A549 treated with AZD2906 at 1 μM for 4 hours (cell line): ENCODE measurements at places on chromosomes 1 and 21. TPM values are rescaled to one million over a fixed set of nuclear protein-coding genes. Genes with fewer than 3 reads are reported as not detected.

The CCDC185 gene
- total RNA-seq: 0.03 to 0.05 TPM (median 0.03 TPM) in 3 of 5 replicates, not detected in the others

The PDPN gene
- total RNA-seq: 0.10 TPM in 1 of 5 replicates, not detected in the others

The ACTL8 gene
- 1.4 to 1.8 TPM (median 1.7 TPM) in 5 replicates for total RNA-seq

The S100A2 gene
- 18.7 to 33.7 TPM (median 27.4 TPM) in 5 replicates for total RNA-seq

The NBPF10 gene
- 0.92 to 1.3 TPM (median 1.2 TPM) in 5 replicates for total RNA-seq

The DISP1 gene
- total RNA-seq: 1.5 to 2.0 TPM (median 1.8 TPM) in 5 replicates

The ADGRL4 gene
- total RNA-seq: not detected in 5 replicates

The PPFIA4 gene
- total RNA-seq: 0.27 to 1.1 TPM (median 0.31 TPM) in 5 replicates

The KRTAP10-8 gene
- total RNA-seq: not detected in 5 replicates

The PADI2 gene
- 0.84 to 1.2 TPM (median 0.98 TPM) in 5 replicates for total RNA-seq

The EXO1 gene
- total RNA-seq: 18.9 to 30.5 TPM (median 21.0 TPM) in 5 replicates

The TFAP2E gene
- 0.45 to 0.75 TPM (median 0.49 TPM) in 5 replicates for total RNA-seq
